ENCODE measurements at places on chromosomes 2 and 18. TPM values are rescaled to one million over a fixed set of nuclear protein-coding genes. Genes with fewer than 3 reads are reported as not detected.

CFAP65 gene
- total RNA-seq = 0.14 TPM

C1QL2 gene
- total RNA-seq = 0.18 TPM

RNF25 gene
- 43.9 TPM for total RNA-seq

MATN3 gene
- 12.3 TPM for total RNA-seq

BBS5 gene
- 5.6 TPM for total RNA-seq

All from A549 treated with CpdA at 1 μM for 4 hours (cell line).